ENCODE measurements at places on chromosomes 16 and 17.

DNA sequence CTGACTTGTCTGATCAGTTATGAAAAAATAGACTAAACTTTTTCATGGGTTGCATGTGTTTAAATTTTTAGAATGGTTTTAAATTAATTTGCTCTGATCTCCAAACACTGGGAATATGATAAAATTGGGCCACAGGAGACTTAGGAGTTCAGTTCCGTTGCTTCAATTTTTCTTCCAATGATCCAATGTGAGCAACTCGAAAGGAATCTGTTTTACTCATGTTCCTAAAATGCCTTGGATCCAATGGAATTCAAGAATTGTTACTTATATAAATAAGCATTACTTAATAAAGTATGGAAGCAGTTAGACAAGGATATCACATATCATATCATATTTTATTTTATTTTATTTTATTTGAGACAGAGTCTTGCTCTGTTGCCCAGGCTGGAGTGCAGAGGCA lies 56.0 kb upstream of the NACA2 start:
- DNase-seq, result no peak

GRCh38 chr17:238964-239259 lies 57.5 kb upstream of the DOC2B start:
- DNase-seq, result no peak

DNA sequence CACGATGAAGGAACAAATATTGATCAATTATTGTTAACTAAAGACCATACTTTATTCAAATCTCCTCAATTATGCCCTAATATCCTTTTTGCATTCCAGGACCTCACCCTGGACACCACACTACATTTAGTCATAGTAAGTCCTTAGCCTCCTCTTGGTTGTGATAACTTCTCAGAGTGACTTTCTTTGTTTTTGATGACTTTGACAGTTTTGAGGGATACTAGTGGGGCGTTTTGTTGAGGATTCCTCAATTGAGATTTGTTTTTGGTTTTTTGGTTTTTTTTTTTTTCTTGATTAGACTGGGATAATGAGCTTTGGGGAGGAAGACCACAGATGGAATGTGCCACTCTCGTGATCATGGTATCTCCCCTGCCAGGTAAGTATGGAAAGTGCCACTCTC lies 105.5 kb downstream of the SOX9 start:
- no peak for DNase-seq

GRCh38 chr17:8608001-8608400 lies 22.5 kb downstream of the MYH10 start:
- no peak for DNase-seq

All from cerebellar cortex (tissue), 1 donor.